ENCODE measurements at places on chromosomes 2 and 18.
A peak's percentile ranks its signal among the peaks of the same experiment; 100 is the strongest.

DNA sequence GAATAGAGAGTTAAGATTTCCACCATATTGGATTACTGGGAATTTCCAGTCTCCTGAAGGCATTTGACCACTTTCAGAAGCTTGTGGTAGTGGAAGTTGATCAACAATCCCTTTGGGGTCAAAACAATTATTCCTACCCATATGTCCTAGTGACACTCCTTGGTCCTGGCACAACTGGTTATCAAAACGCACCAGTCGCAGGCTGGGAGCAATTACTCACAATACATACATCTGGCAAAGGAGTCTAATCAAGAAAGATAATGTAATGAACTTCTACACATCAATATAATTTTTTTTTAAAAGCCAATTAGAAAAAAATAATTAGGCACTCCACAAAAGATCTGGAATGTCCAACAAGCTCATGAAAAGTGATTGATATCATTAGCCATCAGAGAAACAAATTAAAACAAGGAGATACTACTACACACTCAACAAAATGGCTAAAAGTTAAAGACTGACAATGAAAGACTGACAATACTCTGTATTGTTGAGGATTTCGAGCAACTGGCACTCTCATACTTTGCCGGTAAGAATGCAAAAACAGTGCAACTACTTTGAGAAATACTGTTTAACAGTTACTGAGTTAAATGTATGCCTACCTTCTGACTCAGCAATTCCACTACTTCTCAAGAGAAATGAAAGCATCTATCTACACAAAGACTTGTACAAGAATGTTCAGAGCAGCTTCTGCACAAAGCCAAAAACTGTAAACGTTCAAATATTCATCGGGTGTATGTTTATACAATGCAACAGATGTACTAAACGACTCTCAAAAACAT, 2.0 kb downstream of the INO80C start:
- DNase-seq, result peak; percentile 15

- no peak for DNase-seq
Measured at GRCh38 chr2:218238887-218239286, 21.9 kb downstream of the ARPC2 start.

DNA sequence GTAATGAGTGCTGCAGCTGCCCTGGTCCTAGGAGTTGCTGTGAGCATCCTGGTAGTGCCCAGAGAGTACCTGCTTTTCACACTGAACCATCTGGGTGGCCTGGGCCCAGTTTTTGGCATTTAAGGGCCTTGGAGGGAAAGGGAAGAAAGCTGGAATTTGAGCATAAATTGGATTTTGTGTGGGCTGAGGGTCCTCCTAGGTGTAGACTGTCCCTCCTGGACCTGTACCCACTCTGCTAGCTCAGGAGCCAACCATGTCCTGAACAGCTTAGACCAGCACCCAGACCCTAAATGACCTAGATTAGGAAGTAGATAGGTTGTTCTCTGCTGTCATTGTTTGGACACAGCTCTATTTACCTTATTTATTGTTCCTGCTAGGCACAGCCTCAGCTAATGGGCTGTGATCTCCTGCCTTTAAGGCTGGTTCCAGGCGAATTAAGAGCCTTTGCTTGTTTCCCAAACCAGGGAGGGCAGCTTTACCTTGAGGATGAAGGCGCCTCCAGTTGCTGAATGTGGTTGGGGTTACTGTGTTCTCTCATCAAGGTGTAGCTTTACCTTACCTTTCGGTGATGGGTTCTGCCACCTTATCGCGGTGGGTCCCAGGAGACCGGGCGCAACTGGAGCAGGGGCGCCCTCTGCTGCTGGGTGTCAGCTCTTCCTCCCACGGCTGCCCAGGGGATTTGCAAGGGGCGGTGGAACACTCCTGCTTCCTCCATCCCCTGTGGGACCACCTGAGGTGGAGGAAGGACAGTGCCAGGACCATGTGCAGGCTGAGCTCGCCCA, 34.4 kb downstream of the ITGA6 start:
- DNase-seq, result peak; percentile 72

- DNase-seq, result no peak
Measured at GRCh38 chr18:27250471-27250870, 65.4 kb upstream of the CHST9 start.

- no peak for DNase-seq
Measured at GRCh38 chr2:3487028-3487425, 32.3 kb downstream of the ADI1 start.
